ENCODE measurements at places on chromosomes 12 and 14.
A peak's percentile ranks its signal among the peaks of the same experiment; 100 is the strongest.

- no peak for DNase-seq
Measured at GRCh38 chr12:27480016-27480415, 33.5 kb downstream of the SMCO2 start.

DNA sequence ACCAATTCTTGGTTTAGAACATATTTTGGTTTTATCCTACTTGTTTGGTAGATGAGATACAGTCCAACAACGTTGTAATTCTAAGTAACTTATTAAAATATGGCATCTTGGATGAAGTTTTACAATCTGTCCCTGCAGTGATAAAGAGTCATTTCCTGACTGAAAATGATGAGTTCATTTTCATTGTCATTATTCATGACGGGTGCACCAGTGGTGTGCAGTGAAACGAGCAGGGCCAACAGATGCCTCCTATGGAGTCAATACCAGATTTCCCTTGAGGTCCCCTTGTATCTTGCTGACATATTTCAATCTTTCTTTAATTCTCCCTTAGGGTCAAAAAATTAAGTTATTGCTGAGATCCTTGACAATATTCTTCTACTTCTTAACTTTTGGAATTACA lies 438.5 kb downstream of the LRIG3 start:
- DNase-seq: no peak

DNA sequence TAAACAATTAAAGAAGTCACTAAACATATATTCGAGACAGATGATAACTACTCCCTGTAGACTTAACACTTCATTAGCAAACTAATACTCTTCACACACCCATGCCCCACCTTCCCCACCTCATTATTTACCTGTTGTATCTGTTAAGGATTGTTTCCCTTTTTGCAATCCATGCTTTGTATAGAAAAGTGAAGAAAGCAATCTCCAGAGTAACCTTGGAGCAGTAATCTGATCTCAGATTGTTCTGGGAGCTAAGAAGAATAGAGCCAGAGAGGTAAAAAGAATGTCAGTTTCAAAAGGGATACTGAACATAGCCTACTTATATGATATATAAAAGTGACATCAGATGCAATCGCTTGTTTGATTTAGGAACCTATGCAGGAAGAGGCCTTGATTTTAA lies 37.4 kb downstream of the PLEKHA5 start:
- DNase-seq: no peak

DNA sequence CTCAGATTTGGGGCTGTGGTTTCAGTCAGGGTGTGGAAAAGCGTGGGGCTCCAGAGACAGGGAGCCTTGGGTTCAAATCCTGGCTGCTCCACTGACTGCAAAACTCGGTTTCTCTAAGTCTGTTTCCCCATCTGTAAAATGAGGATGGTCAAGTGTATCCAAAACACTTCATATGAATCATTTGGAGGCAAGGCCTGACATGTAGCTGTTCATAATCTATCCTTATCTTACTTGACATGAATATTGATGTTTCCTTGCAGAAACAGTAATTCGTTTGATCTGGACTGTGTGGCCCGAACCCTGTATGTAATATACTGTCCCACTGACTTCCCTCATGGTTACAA lies 1.5 kb upstream of the CCDC63 start:
- no peak for DNase-seq

GRCh38 chr12:122523846-122524718 lies 2.7 kb downstream of the RSRC2 start:
- no peak for DNase-seq

- no peak for DNase-seq
Measured at GRCh38 chr12:49288412-49288853, 6.5 kb upstream of the PRPH start.

DNA sequence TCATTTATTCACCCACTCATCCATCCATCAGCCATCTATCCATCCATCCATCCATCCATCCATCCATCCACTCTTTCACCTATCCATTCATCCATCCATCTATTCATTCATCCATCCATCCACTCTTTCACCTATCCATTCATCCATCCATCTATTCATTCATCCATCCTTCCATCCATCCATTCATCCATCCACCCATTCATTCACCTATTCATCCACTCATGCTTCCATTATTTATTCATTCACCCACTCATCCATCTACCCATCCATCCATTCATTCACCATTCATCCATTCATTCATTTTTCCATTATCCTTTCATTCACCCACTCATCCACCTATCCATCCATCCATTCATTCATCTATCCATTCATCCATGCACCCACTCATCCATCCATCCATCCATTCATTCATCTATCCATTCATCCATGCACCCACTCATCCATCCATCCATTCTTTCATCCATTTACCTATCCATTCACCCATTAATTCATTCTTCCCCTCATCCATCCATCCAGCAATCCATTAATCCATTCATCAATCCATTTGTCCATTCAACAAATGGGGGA lies 360.9 kb downstream of the ADGRD1 start:
- no peak for DNase-seq

- no peak for DNase-seq
Measured at GRCh38 chr14:51661504-51661903, 9.8 kb downstream of the FRMD6 start.

GRCh38 chr12:2227360-2227759 lies 174.6 kb downstream of the CACNA1C start:
- no peak for DNase-seq

- DNase-seq: peak; percentile 96
Measured at GRCh38 chr14:95250140-95250769, 69.5 kb downstream of the CLMN start.

- DNase-seq: no peak
Measured at GRCh38 chr12:12800406-12801180, 12.6 kb upstream of the DDX47 start.

GRCh38 chr14:76780058-76780345 lies 18.7 kb downstream of the VASH1 start:
- DNase-seq: no peak

- no peak for DNase-seq
Measured at GRCh38 chr12:104790296-104791125, 167.6 kb downstream of the SLC41A2 start.

- no peak for DNase-seq
Measured at GRCh38 chr12:49942512-49942893, 8.0 kb upstream of the AQP2 start.

- DNase-seq: no peak
Measured at GRCh38 chr12:105078712-105079570, 5.3 kb downstream of the ALDH1L2 start.

- DNase-seq: no peak
Measured at GRCh38 chr14:66237741-66238140, 248.4 kb upstream of the CCDC196 start.

DNA sequence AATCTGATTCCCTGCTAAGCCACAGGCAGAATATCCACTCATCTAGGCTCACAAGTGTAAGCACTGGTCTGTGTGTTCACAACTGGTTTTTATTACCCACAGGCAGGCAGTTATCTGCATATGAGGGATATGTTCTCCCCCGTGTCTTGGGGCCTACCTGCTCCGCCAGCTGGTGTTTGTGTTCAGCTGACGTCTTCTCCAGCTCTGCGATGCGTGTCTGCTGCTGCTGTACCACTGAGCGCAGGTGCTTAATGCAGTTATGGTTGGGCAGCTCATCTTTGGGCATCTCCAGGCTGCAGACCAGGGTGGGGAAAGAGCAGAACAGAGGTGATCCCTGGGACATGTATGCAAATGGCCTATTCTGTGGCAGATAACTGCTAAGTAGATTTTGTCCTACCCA lies 13.7 kb downstream of the RNF41 start:
- DNase-seq: peak; percentile 82

- no peak for DNase-seq
Measured at GRCh38 chr14:59020382-59020781, 168.1 kb upstream of the DAAM1 start.

DNA sequence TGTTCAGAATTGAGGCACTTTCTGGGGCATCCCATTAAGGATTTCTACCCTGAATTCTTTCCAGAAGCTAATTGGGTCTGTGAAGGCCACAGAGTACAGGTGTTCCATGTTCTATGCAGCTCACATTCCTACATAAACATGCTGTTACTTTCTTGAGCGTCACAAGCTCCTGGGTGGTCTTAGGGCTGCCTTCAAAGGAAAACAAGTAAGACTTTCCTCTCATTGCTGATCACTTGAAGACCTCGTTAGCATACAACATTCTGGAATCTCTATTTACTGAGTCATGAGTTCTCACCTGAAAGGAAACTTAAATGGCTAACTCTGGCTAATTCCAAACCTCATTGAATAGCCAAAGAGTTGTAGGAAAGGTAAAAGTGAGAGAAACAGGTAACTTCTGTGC lies 63.0 kb upstream of the HMGA2 start:
- no peak for DNase-seq

DNA sequence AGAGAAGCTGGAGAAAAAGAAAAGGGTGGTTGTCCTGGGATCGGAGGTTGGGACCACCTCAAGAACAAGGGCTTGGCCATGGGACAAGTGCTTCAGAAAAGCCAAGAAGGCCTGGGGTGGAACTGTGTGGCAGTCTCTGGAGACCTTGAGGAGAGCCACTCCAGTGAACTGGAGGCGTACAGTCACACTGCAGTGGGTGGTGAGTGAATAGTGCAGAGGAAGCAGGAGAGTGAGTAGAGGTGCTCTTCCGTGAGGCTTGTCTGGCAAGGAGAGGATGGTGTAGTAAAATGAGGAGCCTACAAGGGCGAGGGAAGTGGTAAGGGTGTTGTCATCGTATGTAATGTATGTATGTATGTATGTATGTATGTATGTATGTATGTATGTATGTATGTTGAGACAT lies 20.9 kb downstream of the RASSF3 start:
- DNase-seq: no peak

GRCh38 chr12:34404377-34405285 lies 382.3 kb downstream of the ALG10 start:
- DNase-seq: no peak

DNA sequence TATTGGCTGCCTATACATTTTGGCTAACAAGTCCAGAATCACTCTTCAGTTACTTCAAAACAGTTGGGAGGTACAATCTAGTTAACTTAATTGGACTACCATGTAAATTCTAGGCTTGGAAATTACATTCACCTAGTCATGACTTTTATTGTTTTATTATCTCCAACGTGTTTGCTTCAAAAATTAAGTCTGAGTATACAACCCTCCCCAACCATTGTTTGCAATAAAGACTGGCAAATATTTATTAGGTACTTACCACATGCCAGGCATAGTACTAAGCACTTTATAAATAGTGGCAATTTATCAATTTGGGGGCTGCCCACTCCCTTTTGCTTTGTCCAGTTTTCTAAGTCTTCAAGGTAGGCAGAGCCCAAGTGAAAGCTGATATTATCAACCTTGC lies 30.3 kb downstream of the TXNDC16 start:
- DNase-seq: no peak

GRCh38 chr14:32230181-32230580 lies 27.1 kb upstream of the RNU6-8 start:
- DNase-seq: no peak

- DNase-seq: peak; percentile 36
Measured at GRCh38 chr12:13278249-13278787, 81.8 kb downstream of the EMP1 start.

GRCh38 chr12:4303750-4304149 lies 17.3 kb upstream of the TIGAR start:
- DNase-seq: no peak

All from NCI-H526 treated with DMSO at 0.1 percent for 48 hours (cell line).